ENCODE measurements at places on chromosomes 1 and 21. TPM values are rescaled to one million over a fixed set of nuclear protein-coding genes. Genes with fewer than 3 reads are reported as not detected.

- DNase-seq: no peak
Measured at GRCh38 chr1:241684108-241684507, 32.0 kb downstream of the WDR64 start.

POU3F1 gene
- 25.7 TPM for total RNA-seq

- no peak overlapping the region for H3K4me3 ChIP-seq
- no peak overlapping the region for H3K27ac ChIP-seq
Measured at GRCh38 chr1:31749785-31750735, 14.1 kb downstream of the ADGRB2 start.

- H3K4me3 ChIP-seq: no peak overlapping the region
- H3K4me1 ChIP-seq: peaks cover 7% of the 10 kb centered on the region
- H3K36me3 ChIP-seq: no peaks in the 10 kb centered on the region
- H3K27ac ChIP-seq: no peak overlapping the region
Measured at GRCh38 chr1:246162560-246162959, 344.5 kb downstream of the SMYD3 start.

- no peak for DNase-seq
- H3K4me1 ChIP-seq: no peaks in the 10 kb centered on the region
- no peaks in the 10 kb centered on the region for H3K36me3 ChIP-seq
- H3K27me3 ChIP-seq: no peaks in the 10 kb centered on the region
- H3K4me3 ChIP-seq: no peak overlapping the region
Measured at GRCh38 chr1:162168261-162168660, 98.8 kb downstream of the NOS1AP start.

GRCh38 chr1:167669209-167670124 is 39.4 kb downstream of the RCSD1 start:
- no peaks in the 10 kb centered on the region for H3K4me1 ChIP-seq
- H3K27ac ChIP-seq: no peak overlapping the region
- no peaks in the 10 kb centered on the region for H3K36me3 ChIP-seq
- no peak overlapping the region for H3K4me3 ChIP-seq

- no peak for DNase-seq
- H3K27ac ChIP-seq: no peak overlapping the region
- peaks cover 9% of the 10 kb centered on the region for H3K4me1 ChIP-seq
- no peaks in the 10 kb centered on the region for H3K36me3 ChIP-seq
- H3K4me3 ChIP-seq: no peak overlapping the region
Measured at GRCh38 chr1:204672069-204672468, 13.5 kb downstream of the LRRN2 start.

Data from tibial nerve (tissue), 4 donors.